ENCODE measurements at places on chromosomes 16 and 17.

DNA sequence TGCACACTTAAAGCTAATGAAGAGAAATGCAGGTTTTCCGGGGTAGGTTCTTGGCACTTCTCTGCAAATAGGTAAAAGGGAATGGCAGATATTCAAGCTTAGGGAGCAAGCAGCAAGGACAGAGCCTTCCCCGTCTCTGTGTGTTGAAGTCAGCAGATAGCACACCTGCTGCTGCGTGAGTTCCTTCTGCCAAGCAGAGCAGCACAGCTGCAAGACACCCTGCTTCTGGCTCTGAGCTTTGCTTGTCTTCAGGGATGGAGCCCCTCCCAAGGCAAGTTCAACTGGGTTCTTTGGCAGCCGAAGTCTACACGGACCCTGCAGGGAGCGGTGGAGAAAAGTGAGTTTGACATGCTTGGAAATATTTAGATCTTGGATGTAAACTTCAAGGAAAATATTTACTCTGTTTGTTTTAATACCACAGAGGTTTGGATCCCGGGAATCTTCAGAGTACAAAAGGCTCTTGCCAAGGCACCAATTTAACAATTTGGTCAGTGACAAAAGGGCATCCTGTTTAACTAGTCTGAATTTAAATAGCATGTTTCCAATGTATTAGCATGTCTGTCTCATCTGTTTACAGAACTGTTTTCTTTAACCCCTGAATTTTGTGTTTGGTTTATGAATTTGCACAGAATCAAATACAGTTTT, 113.4 kb upstream of the KCNJ16 start:
- peak; percentile 64 for DNase-seq

DNA sequence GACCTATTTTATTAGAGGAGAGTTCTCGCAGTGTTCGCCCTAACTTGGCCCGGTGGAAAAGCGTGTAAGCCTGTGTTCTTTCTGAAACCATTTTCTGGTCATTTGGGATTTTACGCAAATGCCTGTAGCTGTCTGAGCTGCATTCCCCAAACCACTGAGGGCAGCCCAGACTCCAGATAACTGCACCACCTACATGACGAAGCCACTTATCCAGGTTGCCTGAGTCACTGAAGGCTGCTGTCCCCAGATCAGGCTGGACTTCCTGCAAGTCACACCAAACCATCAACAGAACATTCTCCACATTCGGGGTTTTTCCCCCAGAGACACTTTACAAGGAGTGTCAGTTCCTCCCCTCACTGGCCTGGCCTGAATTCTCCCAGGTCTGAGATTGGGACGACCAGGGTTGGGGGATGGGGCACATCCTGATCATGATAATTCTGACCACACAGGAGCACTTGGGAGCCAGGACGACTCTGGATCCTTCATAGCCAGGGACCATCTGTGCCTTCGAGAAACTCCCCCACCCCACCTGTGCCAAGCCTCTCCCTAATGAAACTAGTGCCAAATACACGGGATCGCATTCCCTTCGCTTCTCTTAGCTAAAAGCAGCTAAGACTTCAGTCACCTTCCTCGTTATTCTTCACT, 2.3 kb downstream of the RPRML start:
- peak; percentile 28 for DNase-seq

DNA sequence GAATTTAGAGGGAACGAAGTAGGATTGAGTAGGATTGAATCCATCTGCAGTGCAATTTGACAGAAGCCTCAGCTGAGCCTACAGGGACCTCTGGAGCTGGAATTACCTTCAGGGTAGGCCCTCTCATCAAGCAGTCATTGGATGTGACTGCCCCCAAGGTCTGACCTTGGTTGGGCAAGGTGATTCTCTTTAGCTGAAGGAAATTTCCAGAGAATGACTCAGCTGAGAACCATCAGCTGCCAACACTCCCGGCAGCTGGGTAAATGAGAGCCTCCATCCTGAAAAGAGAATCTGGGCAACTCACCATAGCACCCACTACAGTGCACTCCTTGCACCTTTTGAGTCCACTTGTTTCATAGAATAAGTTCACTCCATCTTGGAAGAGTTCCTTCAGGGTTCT, 113.5 kb upstream of the MED13 start:
- DNase-seq, result no peak

DNA sequence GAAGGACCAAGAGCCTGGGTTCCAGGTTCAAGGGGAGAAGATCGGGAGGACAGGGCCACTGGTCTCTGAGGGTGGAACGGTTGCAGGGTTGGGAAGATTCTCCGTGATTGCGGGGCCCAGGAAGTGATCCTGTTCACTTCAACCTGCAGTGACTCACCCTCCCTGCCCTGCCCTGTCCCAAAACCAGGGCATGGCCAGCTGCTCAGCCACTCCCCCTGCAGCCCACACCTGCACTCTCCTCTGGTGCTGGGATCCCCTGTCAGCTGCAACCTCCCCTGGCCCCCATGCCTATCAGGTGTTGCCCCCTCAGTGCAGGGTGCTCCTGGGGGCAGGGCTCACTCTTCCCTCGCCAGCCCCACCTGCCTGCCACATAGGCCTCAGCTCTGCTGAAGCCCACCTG, 1.1 kb downstream of the RUNDC3A start:
- no peak for DNase-seq

DNA sequence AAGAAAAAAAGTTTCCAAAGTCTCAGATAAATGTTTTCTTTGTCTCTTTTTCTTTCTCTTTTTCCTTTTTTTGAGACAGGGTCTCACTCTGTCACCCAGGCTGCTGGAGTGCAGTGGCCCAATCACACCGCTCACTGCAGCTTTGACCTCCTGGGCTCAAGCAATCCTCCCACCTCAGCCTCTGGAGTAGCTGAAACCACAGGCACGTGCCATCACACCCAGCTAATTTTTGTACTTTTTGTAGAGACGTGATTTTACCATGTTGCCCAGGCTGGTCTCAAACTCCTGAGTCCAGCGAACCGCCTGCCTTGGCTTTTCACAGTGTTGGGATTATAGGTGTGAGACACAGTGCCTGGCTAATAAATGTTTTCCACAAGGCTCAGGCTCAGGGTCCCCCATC, 53.3 kb upstream of the KSR1 start:
- no peak for DNase-seq

- DNase-seq, result peak; percentile 64
These were observed 15.5 kb upstream of the NFATC3 start for GRCh38 chr16:68069511-68070248.

DNA sequence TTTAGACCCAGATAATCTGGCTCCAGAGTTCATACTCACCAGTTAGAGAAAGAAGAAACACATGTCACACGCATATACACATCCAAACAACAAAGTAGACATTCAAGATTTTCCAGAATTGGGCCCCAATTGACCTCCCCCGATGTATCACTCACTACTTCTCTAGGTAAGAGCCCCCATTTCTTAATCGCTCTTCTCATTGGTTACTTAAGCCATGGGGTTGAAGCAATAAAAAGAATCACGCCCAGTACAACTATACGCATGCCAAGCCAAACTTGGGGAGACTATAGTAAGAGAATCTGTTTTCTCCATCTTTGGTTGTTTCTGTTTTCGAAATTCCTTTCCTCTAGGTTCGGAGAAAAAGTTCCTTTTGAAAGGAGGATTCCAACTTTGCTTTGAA, 565 bp downstream of the DDX52 start:
- no peak for DNase-seq

DNA sequence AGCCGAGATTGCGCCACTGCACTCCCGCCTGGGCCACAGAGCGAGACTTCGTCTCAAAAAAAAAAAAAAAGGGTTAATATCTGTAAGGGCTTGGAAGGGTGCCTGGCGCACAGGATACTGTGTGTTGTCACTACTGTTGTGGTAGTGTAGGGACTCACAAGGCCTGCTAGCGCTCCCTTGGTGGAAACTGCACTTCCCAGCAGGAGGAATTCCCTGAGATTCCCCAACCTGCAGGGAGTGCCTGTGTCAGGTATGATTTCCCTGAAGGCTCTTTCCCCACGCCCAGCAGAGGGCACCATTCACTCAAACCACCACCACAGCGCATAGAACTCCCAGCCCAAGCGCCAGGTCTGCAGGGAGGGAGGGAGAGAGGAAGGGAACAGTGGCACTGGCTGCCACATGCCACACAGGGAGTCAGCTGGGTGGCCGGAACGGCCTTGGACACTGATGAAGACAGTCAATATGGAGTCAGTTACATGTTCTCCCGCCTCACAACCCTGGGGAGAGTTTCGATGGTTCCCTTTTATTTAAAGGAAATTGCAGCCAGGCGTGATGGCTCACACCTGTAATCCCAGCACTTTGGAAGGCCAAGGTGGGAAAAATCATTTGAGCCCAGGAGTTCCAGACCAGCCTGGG, 32.7 kb upstream of the CDH1 start:
- DNase-seq, result peak; percentile 67

GRCh38 chr17:75475144-75475835, 18.9 kb downstream of the TMEM94 start:
- DNase-seq, result no peak

DNA sequence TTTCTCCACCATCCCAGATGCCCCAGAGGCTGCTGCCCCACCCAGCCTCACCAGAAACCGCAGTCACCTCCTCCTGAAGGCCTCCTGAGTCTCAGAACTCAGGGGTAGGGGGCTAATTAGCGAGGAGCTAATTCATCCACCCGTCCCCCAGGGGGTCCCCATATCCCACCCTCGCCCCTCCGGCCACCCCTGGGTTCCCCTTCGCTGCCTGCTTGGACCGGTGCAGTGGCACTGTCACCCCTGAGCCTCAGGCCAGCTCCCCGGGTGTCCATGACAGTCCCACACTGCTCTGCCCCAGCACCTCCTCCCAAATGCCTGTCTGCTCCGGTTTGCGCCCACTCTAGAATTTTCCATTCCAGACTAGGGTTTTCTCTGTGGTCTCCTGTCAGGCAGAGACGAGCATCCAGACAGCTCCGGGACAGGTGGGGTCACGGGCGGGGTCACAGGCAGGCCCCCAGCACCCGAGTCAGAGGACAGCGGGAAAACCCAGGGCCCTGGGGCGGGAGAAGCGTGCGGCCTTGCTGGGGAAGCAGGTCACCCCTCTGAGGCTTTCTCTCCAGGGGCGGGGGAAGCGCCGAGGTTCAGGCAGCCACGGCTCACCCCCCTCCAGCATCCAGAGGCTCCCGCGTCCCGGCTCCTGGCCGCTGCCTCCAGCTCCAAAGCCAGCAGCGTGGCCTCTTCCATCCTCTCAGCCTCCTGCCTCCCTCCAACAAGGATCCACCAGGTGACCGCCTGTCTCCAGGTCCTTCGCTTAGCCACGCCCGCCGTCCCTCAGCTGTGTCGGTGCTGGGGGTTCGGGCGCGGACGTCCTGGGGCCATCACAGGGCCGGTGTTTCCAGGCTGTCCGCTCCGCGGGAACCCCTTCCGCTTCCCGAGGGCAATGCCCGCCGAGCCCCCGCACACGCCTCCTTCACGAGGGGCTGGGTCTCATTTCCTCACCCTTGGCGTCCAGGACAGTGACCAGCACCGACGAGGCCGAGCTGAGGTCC, 3.1 kb upstream of the PERCC1 start:
- no peak for DNase-seq

DNA sequence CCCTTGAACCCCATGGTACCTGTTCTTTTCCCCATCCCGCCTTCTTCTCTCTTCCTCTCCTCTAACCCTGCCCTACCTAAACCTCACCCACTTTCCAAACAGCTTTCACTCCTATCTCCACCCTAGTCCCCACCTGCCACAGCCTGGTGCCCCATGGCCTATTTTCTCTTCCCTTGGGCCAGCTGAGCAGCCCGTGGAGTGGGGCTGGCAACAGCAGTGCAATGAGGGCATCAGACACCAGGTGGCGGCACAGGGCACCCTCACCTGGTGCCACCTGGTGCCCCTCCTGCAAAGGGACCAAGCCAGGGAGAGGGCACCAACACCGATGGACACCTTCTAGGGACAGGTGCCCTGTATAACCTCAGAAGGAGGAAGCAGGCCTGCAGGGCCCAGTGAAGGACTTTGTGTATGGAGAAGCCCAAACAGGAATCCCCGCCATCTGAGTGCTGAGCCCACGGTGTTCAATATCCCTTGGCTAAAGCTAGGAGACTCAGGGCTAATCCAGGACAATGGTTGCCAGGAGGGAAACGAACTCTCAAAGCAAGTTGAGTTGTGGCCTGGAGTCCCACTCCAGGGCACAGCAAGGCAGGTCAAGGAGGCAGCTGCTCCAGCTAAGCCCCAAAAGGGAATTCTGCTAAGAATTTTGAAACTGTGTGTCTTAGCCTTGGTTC, 4.0 kb upstream of the ABCC3 start:
- DNase-seq, result no peak

DNA sequence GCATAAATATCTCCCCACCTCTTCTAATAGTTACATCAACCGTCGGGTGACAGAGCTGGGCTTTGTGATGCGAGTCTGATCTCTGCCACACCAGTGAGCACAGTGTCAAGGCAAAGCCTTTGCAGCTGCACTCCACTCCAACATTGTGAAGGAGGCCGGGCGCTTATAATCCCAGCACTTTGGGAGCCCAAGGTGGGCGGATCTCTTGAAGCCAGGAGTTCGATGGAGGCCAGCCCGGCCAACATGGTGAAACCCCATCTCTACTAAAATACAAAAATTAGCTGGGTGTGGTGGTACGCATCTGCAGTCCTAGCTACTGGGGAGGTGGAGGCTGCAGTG, 18.9 kb downstream of the CYB5D2 start:
- no peak for DNase-seq

- DNase-seq, result peak; percentile 72
These were observed 121.3 kb upstream of the GSE1 start for GRCh38 chr16:85491798-85492294.

DNA sequence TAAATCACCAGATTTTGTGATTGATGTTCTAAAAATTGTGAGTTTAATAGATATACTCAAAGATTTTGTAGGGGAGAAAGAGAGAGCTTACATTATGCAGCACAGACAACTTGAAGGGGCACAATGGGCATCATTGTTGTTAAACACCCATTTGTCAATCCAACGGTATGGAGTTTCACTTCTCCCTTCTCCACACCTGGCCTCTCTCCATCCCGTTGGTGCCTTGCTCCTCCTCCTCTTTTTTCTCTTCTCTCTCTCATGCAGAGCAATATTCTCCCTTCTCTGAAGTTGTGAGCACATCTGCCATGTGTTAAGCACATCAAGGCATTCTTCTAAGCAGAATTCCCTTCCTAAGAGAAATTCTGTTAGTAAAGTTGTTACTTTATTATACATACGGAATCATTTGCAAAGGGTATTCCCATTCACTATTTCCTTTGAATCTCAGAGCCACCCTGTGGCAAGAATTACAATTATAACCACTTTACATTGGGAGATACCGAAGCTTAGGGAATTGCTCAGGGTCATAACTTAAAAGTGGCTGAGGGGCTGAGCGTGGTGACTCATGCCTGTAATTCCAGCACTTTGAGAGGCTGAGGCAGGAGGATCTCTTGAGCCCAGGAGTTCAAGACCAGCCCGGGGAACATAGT, 40.5 kb upstream of the SKAP1 start:
- DNase-seq, result no peak

GRCh38 chr16:67430977-67431774, at the start of gene HSD11B2:
Gene HSD11B2 (plus strand): TSS chr16:67431121. CDS start chr16:67431249, 128 bp downstream.
- peak; percentile 76 for DNase-seq
